AG09319 (cell line): ENCODE measurements at places on chromosomes 12 and 14.

GRCh38 chr14:101098641-101099040 is 195.1 kb upstream of the RTL1 start:
- no peak for DNase-seq

DNA sequence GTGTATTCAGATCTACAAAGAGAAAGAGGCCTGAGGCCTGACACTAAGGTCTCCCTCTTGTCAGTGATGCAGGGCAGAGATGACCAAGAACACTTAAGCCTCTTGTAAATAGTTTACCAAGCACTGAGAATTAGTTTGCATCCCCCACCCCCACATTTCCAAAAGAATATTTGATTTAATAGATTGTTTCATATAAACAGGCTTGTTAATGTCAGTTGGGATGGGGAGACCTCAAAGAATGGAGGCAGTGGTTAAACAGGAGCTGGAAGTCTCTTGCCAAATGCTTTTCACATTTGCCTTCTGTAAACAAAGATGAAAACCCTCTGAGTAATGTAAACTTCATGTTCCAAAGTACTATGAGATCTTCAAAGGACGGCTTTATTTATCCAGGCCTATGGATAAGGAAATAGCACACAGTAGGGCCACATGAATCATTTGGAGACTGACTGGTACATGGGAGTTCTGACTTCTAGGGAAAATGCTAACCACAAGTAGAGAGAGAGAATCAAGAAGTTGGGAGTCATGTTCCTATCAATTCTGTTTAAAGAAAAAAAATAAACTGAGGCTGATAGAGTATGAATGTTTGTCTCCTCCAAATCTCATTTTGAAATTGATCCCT is 234.7 kb downstream of the ANO2 start:
- DNase-seq = no peak

DNA sequence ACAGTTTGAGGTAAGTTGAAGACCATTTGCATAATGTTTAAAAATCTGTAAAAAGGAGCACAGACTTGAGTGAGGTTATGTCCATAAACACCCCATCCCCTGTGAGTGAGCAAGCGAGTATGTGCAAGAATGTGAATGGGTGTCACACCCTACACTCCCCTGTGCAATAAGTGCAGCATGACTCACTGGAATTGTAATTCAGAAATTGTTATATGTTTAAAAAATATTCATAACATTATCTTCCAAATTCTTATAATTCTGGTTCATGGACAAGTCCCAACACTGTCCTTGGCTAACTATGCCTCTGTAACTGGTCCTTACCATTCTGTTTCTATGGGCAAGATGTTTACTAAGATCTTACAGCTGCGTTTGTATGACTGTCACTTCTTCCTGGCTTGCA is 207.8 kb upstream of the FAR2 start:
- DNase-seq = no peak

- no peak for DNase-seq
These were observed 15.9 kb downstream of the NCOR2 start for GRCh38 chr12:124551268-124552144.

DNA sequence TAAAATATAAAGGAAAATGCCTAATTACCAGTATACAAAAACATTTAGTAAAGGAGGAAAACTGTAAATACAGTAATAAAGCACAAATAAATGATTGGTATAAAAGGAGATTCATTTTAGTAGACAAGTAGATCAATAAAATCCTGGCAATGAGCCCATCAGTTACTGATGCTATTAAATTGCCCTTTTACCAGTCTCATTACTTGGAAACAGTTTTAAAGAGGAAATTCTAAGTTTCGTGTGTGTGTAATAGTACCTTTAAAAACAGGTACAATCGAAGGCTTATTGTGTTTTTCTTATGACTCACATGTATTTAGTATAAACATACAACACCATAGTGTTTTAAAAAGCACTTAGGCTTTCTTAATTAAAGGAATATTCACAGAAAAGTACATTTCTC is 46.4 kb upstream of the SYT10 start:
- DNase-seq = no peak

GRCh38 chr14:71521238-71522135 is 410.7 kb upstream of the RGS6 start:
- no peak for DNase-seq

DNA sequence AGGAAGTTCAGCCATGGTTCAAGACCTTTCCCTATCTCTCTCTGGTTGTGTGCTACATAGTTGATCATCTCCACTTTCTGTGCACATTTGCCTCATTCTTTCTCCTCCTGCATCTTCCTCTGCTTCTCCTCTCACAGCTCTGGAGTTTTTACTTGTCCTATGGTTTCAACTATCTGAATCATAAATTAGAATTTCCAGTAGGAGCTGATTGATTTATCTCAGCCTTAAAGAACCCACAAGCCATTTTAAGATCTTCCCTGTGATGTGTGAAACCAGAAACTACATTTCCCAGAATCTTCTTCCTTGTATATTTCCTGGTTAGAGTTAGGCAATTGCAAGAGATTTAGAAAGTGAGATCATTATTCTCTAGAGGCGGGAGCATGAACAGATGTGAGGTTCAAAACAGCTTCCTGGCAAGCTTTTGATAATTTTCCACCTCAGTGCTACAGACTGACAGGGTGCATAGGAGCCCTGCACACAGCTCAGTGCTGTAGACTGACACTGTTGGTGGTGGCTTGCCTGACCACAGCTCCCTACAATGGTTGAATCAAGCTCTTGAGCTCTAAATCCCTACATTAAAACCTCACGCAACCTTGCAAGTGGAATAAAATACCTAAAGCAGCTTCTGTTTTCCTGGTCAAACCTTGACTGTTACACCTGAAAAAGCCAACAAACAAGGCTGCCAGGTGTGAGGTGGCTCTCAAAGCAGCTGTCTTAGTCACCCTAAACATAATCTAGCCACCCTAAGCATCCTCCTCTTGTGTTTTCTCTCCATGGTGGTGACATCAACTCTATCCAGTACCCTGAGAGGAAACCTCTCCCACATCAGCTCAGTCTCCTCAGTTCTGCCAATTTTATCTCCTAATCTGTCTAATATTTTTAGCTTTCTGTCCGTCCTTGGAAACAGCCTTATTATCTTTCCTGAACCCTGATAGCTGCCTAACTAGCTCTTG is 21.5 kb upstream of the IFNG start:
- DNase-seq = no peak

DNA sequence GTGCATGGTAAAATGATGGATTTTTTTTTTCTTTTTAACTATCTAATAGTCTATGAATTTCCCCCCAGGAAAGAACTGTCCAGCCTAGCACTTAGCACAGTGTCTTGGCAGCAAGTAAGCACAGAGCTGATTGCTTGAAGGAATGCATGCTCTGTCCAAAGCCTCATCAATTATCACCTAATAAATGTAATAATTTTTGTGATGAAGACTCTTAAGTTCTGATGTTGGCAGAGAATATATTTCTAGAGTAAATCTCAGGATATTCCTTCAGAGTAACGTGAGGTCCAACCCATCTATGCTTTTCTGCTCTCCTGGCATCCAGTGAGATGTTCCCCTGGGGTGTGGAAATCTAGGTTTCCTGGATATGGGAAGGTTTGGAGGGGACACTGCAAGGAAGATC is 152.4 kb downstream of the TMX1 start:
- no peak for DNase-seq
